Pons (tissue), 1 donor: ENCODE measurements at places on chromosomes 11 and 22.

DNA sequence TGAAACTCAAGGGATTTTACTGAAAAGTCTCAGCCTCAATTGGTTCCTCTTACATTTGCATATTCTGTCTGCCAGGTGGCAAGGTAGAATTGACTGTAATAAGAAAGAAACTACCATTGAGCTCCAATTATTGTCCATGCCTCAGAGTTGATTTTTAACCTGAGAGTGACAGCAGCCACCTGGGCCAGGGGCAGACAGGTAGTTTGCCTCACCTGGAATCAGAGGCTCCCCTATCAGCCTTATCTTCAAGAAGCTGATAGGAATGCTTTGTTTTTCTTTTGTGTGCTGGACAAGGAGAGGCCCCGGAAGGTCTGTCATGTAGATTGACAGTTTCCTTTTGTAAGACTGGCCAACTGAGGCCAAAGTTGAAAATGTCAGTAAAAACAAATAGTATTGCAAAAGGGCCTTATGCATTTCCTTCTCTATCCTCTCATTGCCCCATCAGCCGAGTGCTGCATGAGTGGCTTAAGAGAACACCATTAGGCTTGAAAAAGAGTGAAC lies 34.1 kb downstream of the CD44 start:
- no peak for DNase-seq

- no peak for DNase-seq
These were observed 31.3 kb downstream of the RSF1 start for GRCh38 chr11:77789061-77789730.

- DNase-seq, result no peak
These were observed at the start of gene NNMT for GRCh38 chr11:114295676-114296604. Gene NNMT, plus strand, starts transcription at chr11:114296399. Its CDS starts 158 bp downstream, at chr11:114296557.

- no peak for DNase-seq
These were observed 70.5 kb downstream of the LINC01488 start for GRCh38 chr11:69551963-69552362.

- DNase-seq, result no peak
These were observed 51.8 kb downstream of the SLC22A12 start for GRCh38 chr11:64642871-64643255.

GRCh38 chr11:14886513-14886912 lies 5.5 kb downstream of the CYP2R1 start:
- DNase-seq, result no peak

GRCh38 chr22:23787600-23787896 lies 782 bp downstream of the SMARCB1 start:
- no peak for DNase-seq

DNA sequence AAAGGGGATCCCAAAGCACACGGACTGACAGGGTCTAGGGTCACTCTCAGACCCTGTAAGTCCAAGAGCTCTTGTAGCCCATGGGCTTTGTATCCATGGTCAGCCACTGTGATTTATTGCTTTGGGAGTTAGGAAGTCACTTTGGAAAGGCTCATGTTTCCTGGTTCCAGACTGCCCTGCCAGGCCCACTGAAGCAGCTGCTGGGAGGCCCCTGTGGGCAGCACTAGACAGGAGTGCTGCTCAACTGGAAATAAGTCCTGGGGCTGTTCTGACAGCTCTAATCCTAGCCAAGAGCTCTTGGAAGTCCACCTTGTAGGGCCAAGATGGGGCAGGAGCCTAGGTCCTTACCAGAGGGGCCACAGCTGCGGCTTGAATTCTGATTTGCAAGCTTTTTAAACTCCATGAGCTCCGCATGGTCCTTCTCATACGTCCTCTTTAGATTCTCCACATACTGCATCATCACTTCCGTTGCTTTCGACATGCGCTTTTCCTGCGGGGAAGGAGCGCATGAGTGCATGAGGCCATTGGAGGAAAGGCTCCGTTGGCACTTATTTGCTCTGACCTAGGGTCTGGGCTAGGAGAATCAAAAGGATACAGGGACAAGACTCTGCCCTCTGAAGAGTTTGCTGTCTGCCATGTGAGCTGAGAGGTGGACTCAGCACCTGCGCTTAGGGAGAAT lies 32.2 kb upstream of the LYVE1 start:
- no peak for DNase-seq

- no peak for DNase-seq
These were observed 733.5 kb downstream of the BRD1 start for GRCh38 chr22:49094151-49094550.

DNA sequence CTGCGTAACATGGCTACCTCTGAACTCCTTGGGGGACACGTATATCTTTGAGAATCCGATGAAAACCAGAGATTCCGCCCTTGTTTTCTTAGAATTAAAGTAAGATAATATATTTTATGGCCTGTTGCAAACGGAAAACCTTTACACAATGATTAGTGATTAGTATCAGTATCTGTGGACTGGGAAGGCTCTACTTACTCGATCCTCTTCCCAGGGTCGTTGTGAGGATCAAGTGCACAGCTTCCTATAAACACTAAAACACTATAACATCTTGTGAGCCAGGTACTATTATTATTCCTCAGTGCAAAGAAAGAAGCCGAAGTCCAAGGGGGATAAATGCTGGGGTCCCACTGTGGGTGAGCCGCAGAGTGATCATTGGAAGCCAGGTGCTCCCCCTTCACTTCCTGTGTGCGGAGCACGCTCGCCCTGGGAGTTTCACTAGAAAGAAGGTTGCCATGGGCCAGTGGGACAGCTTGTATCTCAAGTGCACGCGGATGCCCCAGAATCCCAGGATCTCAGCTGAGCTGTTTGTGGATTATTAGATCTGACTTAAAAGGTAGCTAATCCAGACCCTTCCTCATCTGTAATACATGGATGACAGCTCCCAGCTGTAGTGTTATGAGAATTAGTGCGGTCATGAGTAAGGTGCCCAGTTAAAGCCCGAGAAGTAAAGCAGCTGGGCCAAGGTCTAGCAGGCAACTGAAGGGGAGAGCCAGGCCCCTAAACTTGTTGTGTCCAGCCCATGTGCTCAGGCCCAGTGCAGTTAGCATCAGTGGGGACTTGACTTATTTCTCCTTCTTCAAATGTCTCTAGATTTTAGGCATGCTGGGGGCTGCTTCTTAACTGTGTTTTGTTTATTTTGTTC lies 839 bp downstream of the CBY1 start:
- DNase-seq, result no peak

DNA sequence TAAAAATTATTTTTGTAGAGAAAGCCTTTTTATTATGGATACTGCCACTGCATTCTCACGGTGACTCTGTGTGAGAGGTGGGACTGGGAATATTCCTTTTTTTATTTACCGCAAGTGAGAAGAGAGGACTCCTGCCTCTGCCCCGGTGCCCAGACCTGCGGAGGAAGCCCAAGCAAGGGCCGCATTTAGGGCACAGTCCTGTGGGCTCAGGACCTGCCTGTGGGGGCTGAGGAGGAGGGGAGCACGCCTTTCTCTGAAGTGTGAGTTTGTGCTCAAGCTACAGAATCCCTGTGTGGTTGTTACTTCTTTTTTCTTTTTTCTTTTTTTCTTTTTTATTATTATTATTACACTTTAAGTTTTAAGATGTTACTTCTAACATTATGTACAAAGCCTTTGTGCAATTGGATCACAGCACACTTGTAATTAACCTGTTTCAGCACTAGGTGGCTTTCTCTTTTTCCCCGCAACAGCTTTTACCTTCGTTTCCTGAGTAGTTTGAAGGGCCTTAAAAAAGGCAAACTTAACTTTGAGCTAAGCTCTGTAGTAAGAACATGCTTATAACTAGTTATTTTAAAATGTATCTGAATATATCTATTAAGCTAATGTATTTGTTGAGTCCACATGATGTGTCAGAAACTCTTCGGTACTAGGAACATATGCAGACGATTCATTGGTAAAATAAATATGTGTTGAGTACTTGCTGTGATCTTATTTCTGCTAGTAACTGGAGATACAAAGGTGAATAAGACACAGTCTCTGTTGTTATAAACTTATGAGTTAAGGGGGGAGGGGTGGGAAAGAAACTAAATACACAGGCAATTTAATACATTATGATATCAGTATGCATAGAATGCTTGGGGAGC lies 18.3 kb downstream of the AMOTL1 start:
- DNase-seq, result no peak

GRCh38 chr11:124920870-124921609 lies 2.0 kb downstream of the HEPN1 start:
- DNase-seq, result no peak

- no peak for DNase-seq
These were observed 220.9 kb downstream of the PGR start for GRCh38 chr11:100908746-100909145.

- DNase-seq, result no peak
These were observed 12.3 kb upstream of the CYP2D6 start for GRCh38 chr22:42142771-42143461.

GRCh38 chr22:31680861-31681341 lies 18.9 kb upstream of the PISD start:
- no peak for DNase-seq

GRCh38 chr11:128599729-128600128 lies 12.4 kb upstream of the ETS1 start:
- no peak for DNase-seq

GRCh38 chr22:50269573-50269969 lies 609 bp downstream of the MAPK11 start:
- no peak for DNase-seq

GRCh38 chr11:130513132-130513531 lies 64.7 kb downstream of the ADAMTS15 start:
- DNase-seq, result peak; percentile 41
